ENCODE measurements at places on chromosomes 16 and 17.

GRCh38 chr16:64408699-64409098 lies 713.2 kb downstream of the CDH11 start:
- DNase-seq = no peak

DNA sequence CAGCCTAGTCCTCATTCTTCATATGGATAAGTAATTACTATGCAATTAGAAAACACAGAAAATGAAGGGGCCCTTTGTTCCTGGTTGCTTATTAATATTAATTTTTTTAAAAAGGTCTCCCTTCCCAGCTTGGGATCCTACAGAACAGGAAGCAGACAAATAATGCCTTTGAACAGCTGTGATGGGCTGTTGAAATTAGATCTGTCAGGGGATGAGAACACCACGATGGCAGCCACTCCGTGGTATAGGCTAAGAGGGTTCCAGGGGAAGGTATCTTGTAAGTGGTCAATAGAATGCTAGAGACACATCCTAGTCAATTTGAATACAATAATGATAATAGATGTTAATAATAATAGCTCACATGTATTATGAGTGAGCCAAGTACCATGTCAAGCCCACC lies 83.1 kb downstream of the CCDC182 start:
- no peak for DNase-seq

GRCh38 chr16:674968-675883 lies at the start of gene RHBDL1:
RHBDL1 (plus strand) TSS chr16:675671; CDS start chr16:675791, 120 bp downstream.
- no peak for DNase-seq

- no peak for DNase-seq
Measured at GRCh38 chr17:66836063-66837005, 1.4 kb downstream of the CACNG5 start.

GRCh38 chr17:73531158-73531557 lies 113.1 kb downstream of the SDK2 start:
- DNase-seq = no peak

DNA sequence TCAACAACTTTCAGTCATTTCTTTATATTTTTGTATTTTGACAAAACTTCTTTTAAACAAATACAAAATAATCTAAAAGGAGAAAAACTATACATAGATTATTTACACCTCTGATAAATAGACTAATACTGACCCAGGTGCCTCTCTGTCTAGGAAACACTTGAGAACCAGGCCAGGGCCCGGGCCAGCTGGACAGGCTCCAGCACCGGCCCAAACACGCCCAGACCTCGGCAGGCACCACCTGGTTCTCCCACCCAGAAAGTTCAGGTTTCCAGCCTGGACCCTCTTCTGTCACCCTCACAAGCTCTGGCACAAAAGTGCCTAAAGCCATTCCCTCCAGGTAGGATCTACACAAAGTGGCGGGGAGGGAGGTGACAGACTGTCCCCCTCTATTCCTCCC lies 97.0 kb upstream of the DNAH17 start:
- DNase-seq = no peak

GRCh38 chr17:59547131-59547915 lies 18.1 kb upstream of the DHX40 start:
- DNase-seq = no peak

- peak; percentile 50 for DNase-seq
Measured at GRCh38 chr17:2023692-2024571, 1.2 kb downstream of the RTN4RL1 start.

DNA sequence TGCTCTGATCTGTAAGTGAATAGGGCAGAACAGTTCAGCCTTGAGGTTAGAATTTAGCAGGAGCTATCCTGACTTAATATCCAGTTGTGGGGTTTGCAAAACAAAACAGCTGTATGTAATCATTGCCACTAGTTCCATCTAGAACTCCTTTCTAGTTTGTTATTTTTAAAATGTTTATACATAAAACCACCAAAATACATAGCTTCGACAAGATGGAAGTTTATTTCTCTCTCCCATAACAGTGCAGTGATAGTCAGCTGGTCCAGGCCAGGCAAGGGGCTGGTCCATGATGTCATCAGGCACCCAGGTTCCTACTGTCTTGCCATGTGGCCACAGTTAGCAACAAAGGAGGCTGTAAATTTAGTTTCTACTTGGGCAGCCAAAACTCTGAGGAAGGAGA lies 10.5 kb upstream of the PLK1 start:
- DNase-seq = no peak
